Activated T-helper 1 cell treated with anti-CD3 and anti-CD28 coated beads, Interleukin-2, amount 50 U/mL, for 16 hours (primary cell): ENCODE measurements at places on chromosomes 3 and 15.

GRCh38 chr3:197522881-197523441, 32.8 kb downstream of the BDH1 start:
- no peak for DNase-seq

DNA sequence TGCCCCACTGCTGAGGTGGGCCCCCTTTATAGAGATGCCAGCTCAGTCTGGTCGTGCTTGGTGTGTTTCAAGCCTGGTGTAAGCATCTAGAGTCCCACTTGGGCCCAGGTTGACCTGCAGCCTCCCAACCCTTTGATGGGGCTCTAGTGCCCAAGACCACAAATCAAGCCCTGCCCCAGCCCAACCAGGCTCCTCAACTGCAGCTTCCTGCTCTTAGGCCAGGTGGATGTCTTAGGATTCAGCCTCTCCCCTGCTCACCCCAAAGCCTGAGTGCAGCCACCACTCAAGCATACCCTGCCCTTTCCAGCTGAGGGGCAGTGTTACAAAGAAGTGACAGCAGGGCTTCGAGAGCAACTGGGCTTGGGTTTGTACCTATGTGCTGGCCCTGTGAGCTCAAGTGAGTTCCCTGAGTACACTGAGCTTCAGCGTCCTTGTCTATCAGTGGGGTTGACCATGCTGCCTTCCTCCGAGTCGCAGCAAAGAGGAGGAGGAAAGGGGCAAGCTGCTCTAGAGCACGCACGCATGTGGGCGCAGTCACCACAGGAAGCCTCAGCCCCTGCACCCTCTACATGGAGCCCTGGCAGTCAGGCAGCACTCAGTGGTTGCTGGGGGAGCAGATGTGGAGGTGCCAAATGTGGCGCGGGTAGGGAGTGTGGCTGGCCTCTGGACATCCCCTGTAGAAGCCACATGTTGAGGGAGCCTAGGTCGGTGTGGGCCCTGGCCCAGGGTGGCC, 120.7 kb downstream of the EEFSEC start:
- no peak for DNase-seq

- DNase-seq: no peak
Measured at GRCh38 chr3:46422617-46423016, 15.6 kb downstream of the CCRL2 start.

- DNase-seq: no peak
Measured at GRCh38 chr15:79088426-79089205, 2.0 kb downstream of the RASGRF1 start.

DNA sequence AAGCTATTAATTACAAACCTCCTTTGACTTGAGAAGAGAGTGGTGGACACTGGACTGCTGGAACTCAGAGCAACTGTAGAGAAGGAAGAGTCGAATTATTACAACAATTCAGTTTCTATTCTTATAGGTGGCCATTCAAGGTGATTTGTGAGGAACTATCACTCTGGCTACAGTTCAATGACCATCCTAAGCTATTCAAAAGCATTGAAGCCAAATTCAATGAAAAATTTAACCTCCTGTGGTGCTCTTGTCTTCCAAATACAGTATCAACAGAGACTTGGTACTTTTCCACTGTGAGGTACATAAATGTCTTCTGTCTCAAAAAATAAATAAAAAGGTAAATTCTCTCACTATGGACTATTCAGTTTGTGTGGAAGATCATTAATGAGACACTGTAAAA, 513.3 kb upstream of the SEMA6D start:
- no peak for DNase-seq

DNA sequence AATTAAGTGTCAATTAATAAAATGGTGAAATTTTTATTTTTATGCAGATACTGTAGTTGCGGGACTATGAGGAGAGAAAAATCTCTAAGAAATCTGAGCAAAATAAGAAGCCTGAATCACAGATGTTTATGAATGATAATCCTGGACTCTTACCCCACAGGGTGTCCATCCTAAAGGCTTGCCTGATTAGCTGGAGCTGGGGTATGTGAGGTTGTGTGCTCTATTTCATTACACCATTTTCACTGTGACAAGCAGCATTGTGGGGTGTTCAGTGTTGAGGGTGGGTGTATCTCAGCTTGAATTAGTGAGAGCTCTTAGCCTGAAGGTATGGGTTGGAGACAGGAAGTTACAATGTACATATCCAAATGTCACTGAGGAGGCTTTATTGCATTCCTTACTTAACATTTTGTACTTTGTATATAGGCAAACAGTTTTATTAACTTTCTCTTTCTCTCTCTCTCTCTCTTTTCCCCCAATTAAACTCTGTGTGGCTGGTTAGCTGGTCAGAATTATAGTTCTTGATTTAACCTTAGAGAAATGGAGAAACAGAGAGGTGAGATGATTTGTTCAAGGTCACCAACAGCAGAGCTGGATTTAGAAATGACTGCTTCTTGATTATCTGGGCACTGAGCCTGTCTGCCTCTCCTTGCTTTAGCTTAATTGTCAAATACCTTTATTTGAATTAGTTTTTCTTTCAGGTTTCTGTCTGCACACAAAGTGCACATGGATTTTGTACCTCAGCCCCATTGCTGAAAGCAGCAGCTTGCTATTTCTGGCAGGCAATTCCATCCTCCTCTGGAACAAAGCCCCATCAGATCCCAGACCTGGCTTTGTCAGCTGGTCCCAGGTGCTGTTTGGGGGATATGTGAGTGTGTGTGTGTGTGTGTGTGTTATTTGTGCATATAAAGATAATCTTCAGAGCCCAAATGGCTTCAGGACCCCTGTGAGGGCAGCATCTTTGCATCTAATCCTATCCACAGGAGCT, 35.8 kb downstream of the GJD2 start:
- no peak for DNase-seq
